Astrocyte of the spinal cord (primary cell): ENCODE measurements at places on chromosomes 5 and 9.

DNA sequence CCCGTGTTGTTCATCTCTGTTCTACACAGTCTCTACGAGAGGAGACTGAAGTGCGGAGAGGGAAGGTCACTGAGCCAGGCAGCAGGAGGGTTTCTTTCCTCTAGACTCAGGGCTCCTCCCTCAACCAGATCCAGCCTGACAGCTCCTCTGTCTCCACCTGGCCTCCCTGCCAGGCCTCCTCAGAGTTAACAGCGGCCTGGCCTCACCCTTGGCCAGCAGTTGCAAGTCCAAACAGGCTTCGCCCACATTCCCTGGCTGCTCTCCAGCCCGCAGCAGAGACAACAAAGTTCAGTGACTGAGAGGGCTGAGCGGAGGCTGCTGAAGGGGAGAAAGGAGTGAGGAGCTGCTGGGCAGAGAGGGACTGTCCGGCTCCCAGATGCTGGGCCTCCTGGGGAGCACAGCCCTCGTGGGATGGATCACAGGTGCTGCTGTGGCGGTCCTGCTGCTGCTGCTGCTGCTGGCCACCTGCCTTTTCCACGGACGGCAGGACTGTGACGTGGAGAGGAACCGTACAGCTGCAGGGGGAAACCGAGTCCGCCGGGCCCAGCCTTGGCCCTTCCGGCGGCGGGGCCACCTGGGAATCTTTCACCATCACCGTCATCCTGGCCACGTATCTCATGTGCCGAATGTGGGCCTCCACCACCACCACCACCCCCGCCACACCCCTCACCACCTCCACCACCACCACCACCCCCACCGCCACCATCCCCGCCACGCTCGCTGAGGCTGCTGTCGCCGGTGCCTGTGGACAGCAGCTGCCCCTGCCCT, at the start of gene HRCT1:
HRCT1 (plus strand) TSS at position 291 of the 768 bp plus-strand sequence; CDS start at position 377, 86 bp downstream.
- peak; percentile 97 for DNase-seq

DNA sequence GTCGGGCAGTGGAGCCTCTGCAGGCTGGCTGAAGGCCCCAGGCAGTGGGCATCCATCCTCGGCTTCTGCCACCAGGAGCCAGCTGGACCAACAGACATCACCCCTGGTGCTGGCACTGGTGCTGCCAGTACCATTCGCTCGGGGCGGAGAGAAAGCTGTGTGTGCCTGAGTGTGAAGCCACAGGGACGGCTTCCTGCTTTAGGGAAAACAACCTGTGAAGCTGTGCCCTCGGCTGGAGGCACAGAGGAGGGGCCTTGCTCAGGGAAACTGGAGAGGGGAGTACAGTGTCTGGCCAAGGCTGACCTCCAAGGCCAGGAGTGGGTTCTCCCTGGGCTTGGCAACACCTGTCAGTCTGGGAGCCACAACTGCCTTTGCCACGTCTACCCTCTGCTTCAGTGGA, 38.3 kb downstream of the NEK6 start:
- no peak for DNase-seq

- DNase-seq, result no peak
Observed at GRCh38 chr5:154419236-154419635, 26.6 kb upstream of the SAP30L start.

- DNase-seq, result no peak
Observed at GRCh38 chr5:115723220-115723619, 93.2 kb downstream of the CDO1 start.

- no peak for DNase-seq
Observed at GRCh38 chr5:88245893-88246244, 22.8 kb downstream of the TMEM161B start.

DNA sequence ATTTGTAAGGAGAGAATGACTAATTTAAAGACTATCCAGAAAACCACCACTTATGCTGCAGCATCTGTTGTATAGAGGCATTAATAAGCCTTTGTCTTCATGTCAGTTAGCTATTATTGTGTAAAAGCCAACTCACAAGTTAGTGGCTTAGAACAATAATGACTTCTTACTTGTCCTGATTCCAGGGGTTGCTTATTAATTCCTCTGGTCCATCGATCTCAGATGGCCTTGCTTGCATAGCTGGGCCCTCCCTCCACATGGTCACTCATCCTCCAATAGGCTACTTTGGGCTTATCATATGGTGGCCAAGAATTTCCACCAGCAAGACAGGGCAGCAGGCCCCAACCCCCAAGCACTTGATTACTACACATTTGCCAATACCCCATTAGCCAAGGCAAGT, 44.5 kb upstream of the STK32A start:
- DNase-seq, result peak; percentile 52

DNA sequence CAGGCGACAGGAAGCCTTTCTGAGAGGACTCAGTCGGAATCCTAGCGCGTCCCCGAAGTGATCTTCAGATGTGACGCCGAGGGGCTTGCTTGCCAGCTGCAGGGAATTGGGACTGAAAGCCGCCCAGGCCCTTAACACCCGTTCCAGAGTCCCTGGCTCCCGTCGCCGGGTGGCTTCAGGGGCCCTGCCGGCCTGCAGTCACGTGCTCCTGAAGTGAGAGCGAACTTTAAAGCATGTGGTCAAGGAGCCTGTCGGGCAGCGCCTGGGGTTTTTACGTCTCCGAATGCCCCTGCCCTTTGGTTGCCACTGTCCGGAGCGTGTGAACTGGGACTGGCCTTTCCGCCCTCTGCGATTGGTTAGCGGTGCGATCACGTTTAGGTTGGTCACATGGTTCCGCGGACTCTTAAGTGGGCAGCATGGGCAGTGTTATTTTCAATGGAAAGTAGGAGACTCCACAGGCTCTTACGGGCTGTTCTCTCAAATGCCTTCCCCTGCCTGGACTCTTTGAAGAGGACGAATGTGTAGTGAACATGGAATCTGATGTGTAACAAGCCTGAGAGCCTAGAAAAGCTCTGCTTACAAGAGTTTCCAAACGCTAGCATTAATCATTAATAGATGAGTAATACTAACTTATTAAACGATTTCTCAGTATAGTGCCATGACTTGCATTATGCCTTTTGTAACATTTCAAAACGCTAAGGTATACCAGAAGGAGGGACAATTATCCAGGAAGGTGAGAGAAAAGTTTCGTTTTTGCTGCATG, 1.9 kb downstream of the VLDLR start:
- DNase-seq, result peak; percentile 43

DNA sequence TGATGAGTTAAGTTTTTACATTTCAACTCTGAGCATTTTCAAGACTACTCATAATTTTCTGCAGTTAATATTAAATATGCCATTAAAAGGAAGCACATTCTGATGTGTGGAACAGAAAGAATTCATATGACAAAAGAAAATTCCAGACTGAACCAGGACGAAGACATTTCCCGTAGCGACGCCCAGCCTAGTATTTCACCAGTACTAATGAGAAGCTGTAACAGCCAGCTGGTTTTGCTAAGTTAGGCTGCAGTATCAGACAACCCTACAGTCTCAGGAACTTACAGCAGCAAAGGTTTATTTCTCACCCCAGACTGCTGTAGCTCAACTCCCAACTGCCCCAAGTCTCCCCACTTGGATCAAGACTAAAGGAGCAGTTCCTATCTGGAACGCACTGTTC, 91.6 kb downstream of the TMEM174 start:
- no peak for DNase-seq

DNA sequence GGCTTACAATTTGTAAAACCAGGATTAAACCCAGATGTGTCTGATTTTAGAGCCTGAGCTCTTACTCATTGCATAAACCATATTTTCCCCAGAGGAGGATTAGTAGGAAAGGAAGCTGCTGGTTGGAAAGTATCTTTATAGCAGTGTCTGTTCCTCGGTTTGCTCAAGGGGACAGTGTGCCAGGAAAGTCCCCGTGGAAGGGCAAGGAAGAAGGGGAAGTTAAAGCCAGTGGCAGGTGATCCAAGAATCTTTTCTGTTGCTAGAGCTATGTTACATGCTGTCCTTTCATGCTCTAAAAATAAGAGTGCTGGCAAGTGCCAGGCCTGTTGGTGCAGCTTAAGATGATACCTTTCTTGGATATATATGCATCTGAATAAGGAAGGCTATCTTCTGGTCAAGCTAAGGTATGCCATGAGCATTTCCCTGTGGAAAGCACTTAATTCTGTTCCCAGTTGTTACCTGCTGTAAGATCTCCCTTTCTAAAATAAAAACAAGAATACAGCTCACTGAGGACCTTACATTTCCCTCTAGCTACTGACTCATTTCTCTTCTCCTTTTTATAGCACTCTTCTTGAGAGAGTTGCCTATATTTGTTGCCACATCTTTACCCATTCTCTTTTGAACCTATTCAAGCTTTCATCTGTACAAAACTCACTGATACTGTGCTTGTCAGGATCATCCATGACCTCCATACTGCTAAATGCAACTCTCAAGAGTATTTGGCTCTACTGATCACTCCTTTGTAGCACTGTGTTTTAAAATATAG, 8.0 kb downstream of the PDCD1LG2 start:
- DNase-seq, result no peak

DNA sequence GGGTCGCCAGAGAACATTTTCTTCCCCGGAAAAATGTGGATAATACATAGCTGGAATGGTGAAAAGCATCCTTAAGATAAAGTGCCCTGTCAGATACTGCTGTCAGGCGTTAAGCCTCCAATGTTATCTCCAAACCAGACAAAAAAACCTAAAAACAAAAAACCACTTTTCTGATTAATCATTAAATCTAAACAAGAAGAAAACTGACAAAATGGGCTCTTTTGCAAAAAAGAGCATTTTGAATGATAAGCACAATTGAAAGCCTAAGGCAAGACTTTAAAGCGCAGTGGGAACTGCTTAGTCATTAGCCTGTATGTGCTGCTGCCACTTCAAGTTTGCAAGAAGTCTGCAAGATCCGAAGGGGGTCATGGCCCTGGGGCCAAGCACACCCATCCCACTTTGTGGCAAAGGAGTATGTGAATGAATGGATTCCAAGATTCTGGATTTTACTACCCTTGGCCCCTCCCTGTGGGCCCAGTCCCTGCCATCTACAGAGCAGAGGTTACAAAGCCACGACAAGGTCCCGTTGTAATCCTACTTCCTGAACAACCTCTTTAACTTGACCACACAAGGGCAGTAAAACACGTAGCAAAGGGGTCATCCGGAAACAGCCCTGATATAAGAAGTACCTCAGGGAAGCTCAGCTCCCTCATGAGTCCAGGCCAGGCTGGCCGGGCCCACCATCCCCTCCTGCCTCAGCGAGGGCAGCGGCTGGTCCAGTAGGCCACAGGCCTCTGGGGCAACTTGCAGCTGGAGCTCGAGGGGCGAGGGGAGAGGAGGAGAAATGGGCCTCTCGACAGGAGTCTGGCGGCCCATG, 29.7 kb downstream of the SHB start:
- DNase-seq, result peak; percentile 54

- DNase-seq, result no peak
Observed at GRCh38 chr5:424301-425110, 18.5 kb upstream of the EXOC3 start.

GRCh38 chr9:130186839-130187522, 14.8 kb downstream of the NCS1 start:
- DNase-seq, result no peak

GRCh38 chr5:75685141-75685540, 32.1 kb downstream of the POC5 start:
- DNase-seq, result no peak

- DNase-seq, result no peak
Observed at GRCh38 chr5:80168388-80169028, 87.3 kb downstream of the SERINC5 start.

- DNase-seq, result no peak
Observed at GRCh38 chr5:180495991-180496741, 2.0 kb downstream of the CNOT6 start.

DNA sequence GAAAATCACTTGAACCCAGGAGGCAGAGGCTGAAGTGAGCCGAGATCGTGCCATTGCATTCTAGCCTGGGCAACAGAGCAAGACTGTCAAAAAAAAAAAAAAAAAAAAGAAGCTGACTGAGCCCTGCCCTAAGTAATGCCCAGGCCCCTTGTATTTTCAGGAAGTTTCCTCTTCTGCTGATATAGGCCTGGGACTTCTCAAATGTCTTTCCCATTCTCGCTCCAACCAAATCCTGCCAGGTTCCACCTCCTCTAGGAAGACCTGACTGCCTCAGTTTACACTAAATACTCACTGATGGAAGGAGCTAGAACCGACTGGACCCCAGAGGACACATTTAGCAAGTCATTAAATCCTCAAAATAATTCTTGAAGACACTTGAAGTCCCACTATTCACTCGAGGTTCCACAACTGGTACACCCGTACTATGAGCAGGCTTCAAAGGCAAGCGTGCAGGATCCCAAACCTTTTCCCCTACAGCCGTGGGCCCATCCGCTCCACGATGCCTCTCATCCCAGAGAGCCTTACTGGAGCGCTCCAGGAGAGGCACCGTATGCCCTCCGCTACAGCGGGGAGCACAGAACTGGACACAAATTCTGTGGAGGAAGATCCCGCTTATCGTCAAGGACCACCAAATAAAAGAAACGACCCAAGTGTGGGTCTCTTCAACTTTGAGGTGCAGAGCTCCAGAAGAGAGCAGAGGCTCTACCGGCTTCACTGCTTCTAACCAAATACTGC, 676 bp downstream of the NOL6 start:
- DNase-seq, result no peak

DNA sequence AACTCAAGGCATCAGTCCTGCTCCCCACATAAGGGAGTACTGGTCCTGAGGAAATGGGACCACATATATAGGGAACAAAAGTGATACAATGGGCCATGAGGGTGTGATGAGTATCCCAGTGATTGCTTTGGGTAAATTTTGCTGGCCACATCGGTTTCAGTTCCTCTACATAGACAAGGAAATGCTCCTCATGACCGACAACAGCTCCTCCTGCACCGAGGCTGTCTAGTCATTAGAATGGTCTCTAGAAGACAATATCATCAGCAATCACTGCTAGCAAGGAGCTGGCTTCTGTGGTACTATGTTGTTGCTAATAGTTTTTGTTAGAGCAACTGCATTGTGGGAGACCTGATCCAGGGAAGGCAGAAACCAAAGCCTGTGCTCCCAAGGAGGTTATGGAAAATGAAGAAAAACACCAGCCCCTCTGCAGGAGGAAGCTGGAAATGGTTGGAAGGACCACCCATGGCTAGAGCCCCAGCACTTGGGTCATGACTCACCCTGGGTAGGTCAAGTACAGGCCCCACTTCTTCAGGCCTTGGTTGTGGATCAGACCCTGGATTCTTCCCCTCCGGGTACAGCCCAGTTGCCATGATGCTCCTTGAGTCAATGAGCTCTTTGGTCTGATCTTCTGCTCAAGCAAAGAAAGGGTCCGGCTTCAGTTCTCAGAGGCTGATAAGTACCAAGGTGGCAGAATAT, 3.4 kb upstream of the CTSL start:
- no peak for DNase-seq

GRCh38 chr5:116144103-116144502, 59.3 kb downstream of the COMMD10 start:
- DNase-seq, result no peak

- DNase-seq, result peak; percentile 35
Observed at GRCh38 chr5:123865641-123866040, 353.7 kb downstream of the CSNK1G3 start.

DNA sequence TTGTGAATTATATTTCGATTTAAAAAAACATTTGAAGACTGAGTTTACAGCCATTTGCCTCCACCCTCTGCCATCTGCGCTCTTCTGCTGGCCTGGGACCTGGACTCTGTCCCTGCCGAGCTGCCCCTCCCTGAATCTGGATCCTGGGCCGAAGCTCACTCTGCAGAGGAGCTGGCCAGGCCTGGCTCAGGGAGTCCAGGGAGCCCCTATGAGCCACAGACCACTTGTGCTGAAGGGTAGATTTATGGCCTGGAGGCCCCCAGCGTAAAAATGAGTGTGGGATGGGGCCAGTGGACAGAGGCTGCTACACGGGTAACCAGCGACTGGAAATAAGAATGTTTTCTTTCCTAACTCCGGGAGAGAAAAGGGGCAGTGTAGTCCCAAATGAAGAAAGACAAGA, 129.8 kb downstream of the FGF18 start:
- no peak for DNase-seq

GRCh38 chr9:89518466-89519365, 20.8 kb upstream of the SEMA4D start:
- no peak for DNase-seq
